ENCODE measurements at places on chromosomes 1 and 21.

- no peak for DNase-seq
These were observed 572 bp downstream of the LPGAT1 start for GRCh38 chr1:211830055-211830327.

- DNase-seq = no peak
These were observed 15.3 kb downstream of the TOMM20 start for GRCh38 chr1:235113183-235113917.

GRCh38 chr1:8660411-8660828 is 157.0 kb downstream of the RERE start:
- DNase-seq = peak; percentile 89

DNA sequence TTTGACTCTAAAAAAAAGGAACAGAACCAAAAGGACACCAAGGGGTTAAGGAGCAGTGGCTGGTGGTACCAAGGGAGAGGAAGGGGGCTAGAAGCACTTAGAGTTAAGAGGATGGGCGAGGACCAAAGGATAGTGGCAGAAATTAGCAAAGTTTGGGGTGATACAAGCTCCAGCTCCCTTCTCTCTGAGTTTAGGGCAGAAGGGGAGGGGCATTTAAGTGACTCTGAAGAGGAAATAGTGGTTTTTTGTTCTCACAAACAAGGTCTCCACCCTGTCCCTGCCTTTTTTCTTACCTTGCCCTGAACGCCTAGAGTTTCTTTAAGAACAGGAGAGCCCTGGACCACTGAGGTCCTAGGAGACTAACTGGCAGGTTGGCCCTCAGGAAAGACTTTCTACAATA is 3.3 kb downstream of the CDC42SE1 start:
- no peak for DNase-seq

- no peak for DNase-seq
These were observed 89.5 kb downstream of the FNBP1L start for GRCh38 chr1:93537396-93537795.

DNA sequence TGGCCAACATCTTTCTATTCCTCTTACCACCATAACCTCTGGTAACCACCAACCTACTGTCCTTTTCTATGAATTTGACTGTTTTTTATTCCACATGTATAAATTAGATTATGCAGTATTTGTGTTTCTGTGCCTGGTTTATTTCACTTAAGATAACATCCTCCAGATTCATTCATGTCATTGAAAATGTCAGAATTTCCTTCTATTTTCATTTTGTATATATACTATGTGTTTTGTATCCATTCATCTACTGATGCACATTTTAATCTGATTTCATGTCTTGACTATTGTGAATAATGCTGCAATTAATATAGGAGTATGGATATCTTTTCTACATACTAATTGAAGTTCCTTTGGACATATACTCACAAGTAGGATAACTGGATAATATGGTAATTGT is 403.2 kb downstream of the NCAM2 start:
- DNase-seq = no peak

- peak; percentile 19 for DNase-seq
These were observed 94.9 kb downstream of the MRPL39 start for GRCh38 chr21:25512095-25513081.

- DNase-seq = no peak
These were observed 127.7 kb upstream of the HOOK1 start for GRCh38 chr1:59687081-59687480.

- no peak for DNase-seq
These were observed 8.9 kb downstream of the ADAR start for GRCh38 chr1:154598871-154599635.

DNA sequence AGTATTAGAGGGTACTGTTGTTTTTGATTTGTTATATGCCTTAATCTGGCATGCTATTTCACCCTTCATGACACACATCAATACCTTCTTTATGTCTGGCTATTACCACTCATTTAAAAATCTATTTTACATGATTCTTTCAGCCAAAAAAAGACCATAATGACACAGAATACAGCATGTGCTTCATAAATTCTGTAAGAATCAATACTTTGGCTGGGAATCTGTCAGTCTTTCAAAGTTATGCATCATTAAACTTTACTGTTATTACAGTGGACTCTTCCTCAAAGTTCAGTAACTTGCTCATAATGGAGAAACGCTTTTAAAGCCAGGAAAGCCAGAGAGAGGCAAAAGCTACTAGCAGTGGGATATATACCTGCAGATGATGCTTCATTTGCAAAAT is 247.2 kb upstream of the ADGRL2 start:
- no peak for DNase-seq

GRCh38 chr1:165826565-165827267 is 698 bp upstream of the UCK2 start:
- DNase-seq = peak; percentile 18

DNA sequence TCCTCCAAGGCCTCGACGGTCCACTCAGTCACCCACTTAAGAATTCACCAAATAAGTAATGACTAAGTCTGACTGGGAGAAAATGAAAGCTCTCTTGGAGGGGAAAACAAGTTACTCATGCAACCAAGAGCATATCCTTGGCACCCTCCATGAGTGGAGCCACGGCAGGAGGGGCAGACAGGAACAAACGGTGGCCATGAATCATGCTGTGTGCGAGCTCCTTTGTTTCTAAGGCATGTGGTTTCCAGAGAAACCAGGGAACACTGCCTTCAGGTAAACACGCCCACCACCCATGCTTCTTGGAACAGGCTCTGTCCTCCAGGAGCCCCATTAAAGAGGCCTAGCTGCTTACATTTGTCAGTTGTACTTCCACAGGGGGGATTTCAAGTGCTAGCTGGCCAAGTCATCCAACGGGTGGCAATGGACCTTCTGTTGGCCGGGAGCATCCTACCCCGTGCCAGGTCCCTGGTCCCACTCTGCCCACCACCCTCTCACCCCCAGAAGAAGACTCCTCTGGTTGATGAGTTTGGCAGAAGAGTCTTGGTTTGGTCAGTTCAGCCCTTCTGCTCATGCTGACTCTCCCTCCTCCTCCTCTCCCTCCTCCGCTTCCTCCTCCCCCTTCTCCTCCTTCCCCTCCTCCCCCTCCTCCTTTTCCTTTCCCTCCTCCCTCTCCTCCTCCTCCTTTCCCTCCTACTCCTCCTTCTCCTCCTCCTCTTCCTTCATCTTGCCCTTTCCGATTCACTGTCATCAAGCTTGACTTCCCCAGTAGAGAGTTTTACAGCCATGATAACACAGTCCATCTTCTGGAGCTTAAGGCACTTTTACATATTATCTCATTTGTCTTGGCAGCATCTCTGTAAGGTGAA is 107.6 kb downstream of the CCDC185 start:
- DNase-seq = peak; percentile 68
